GDM1 (cell line): ENCODE measurements at places on chromosomes 7 and 10.

- no peak for DNase-seq
Observed at GRCh38 chr7:137636376-137636775, 210.4 kb downstream of the DGKI start.

DNA sequence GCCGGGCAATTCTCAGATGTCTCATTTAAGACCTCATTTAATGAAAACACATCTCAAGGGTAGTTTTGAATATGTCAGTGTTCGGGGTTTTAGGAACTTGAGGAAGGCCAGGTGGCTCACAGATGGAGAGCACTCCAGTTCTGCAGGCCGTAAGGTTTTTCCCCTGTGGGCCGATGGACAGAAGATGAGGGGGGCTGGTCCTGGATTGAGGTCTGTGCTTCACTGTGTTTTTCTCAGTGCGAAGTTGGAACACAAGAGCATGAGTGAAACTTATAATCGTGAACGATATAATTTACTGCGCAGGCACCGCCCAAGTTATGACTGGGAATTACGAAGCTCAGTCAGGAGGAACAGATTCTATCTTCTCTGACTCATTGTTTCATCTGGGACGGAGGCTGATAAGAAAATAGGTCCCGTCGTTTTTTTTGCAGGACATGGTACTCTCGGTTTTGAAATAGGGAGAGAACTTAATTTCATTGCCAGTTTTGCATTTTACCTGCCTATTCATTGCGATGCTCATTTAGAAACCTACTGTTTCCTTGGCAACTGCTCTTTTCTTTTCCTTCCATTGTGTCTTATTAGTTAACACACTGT, 591.0 kb upstream of the PFKP start:
- DNase-seq = no peak

DNA sequence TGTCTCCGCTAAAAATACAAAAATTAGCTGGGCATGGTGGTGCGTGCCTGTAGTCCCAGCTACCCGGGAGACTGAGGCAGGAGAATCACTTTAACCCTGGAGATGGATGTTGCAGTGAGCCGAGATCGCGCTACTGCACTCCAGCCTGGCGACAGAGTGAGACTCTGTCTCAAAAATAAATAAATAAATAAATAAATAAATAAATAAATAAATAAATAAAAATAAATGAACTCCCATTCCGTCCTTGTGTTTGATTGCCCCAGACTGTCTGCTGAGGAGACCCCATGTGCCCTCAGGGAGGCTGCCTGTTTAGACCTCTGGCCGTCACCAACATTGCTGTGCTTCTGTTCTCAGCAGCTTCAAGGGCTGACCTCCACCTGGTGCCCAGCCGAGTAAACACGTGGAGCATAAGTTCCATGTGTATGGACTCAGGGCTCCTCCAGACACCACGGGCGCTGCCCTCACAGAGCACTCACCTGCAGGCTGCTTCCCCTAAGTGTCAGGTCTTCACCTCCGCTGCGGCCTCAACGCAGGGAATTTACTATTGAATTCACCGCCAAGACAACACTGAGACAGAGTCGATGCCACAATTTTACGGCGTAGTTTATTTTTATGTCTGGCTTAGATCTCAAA, 32.0 kb downstream of the VOPP1 start:
- no peak for DNase-seq

GRCh38 chr7:107387128-107387527, 82.7 kb upstream of the GPR22 start:
- no peak for DNase-seq

GRCh38 chr7:150569245-150569955, 2.2 kb downstream of the GIMAP4 start:
- DNase-seq = peak; percentile 9

DNA sequence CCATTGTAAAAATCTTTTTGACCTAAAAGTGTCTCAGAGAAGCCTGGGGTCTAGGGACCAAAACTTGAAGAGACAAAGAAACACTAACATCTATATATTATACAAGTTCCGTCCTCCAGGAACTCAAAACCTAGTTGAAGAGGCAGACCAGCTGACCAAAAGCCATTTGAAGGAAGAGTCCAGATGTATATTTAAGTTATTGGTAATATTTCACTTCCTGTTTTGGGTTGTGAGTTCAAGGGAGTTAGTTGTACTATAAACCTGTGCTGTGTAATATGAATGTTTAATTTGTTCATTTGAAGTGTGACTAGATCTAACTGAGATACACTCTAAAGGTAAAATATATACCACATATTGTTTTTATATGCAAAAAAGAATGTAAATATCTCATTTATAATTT, 45.0 kb downstream of the CDK1 start:
- DNase-seq = no peak

- DNase-seq = no peak
Observed at GRCh38 chr7:143299346-143299745, 11.2 kb downstream of the CASP2 start.

DNA sequence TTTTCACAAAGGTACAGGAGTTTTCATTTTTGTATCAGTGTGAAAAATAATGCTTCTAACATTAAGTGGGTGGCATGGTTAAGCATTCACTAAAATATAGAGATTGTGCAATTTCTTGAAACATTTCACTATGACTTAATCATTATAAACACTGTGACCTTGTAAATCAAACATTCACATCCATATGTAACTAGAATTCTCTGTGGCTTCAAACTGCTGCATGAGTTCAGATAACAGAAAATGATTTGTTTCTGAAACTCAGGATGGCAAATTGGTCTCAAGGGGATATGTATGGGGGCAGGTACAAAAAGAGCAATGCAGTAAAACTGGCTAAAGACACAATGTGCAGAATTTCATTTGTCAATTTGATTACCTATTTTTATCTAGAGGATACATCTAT, 3.8 kb downstream of the FAM133B start:
- DNase-seq = no peak

DNA sequence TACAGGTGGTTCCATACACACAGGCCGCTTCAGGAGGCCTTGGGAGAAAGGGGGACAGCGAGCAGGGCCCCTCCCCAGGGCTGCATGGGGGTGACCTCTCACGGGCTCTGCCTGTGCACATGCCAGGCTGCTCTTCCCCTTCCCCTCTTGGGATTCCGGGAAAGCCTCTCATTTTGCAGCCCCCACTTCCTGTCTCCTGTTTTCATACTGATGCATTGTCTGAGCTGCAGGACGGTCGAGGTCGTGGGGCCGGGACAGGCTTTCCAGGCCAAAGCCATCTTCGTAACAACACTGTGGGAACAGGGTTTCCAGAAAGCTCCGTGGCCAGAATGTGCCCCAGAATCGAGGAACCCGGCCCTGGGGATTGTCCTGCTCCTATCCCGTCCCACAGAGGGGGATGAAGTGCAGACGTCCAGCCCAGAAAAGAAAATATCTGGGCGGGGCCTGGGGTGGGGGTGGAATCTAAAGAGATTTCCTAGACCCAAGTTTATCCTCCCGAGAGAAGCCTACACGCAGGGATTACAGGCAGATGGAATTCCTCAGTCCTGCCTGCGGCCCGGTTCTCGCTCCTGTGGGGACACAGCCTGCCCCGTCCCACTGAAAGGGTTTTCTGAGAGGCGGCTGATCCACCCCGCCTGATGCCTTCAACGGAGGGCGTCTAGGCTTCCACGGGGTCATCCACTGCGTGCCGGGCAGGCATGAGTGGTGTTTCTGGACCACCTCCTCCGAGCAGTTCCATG, 29.5 kb upstream of the DNAAF5 start:
- DNase-seq = no peak

DNA sequence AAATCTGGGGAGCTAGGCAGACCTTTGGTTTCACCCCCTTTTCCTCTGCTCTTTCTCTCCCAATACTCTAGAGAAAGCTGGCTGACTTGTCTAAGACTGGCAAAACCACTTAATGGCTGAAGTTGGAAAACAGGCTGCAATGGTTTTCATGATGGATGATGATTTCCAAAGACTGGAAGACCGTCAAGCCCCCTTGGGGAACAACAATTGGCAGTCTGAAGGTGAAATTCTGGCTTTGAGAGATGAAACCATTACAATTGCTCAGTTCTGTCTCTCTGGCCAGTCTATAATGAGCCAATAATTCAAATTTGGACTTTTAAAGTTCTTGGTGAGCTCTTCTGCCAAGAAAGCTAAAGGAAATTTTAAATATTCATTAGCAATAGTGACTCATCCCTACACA, 680.5 kb downstream of the PARD3 start:
- DNase-seq = no peak

DNA sequence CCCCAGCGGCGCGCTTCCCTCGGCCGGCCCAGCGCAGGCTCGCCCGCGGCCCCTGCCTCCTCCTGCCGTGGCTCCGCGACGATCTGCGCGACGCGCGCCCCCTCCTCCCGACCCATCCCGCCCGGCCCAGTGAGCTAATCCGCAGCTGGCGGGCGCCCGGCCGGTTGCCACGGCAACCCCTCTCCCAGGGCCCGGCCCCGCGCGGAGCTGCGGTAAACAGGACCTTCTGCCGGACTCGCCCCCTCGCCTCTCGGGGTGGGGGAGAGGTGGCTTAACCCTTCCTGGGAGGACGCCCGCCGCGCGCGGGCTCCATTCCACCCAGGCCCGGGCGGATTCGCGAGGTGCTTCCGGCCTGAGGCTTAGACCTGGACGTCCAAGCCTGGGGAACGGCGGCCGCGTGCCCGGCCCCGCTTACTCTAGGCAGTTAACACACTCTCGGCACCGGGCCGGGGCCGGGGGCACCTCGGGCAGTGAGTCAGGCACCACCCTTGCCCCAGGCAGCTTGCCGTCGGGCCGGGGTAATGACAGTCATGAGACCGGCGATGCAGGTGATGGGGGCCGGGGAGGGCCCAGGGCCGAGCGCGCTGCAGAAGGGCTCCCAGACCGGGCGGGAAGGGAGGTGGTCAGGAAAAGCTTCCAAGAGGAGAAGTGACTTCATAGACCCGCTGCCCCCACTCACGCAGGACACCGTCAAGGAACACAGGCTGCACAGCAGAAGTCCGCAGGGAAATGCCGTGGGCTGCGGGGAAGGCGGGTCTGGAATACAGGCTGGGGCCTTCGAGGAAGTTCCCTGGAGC, at the start of gene DENND2A:
Gene DENND2A, minus strand, starts transcription at position 87 of the 797 bp plus-strand sequence. CDS start 38,416 bp downstream, outside the sequence.
- no peak for DNase-seq

DNA sequence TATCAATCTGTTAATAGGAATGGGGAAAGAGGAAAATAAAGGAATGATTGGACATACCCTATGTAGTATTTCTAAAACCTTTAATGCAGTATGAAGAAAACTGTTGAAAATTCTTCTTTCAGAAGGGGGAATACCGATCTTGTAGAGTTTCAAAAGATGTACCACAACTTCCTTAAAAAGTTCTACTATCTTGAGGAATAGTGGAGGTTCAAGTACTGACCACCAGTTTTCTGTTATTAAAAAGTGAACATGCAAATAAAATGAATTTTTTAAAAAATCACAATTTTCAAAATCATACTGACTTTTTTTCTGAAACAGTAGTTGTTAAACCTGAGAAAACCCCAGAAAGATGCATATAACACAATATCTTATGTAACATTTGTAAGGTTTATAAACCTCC, 86.5 kb downstream of the HERC4 start:
- DNase-seq = no peak

GRCh38 chr10:23139677-23140076, 44.3 kb downstream of the MSRB2 start:
- no peak for DNase-seq

- no peak for DNase-seq
Observed at GRCh38 chr7:24212073-24212472, 71.9 kb upstream of the NPY start.

GRCh38 chr10:955820-956217, 24.3 kb upstream of the LARP4B start:
- DNase-seq = no peak

DNA sequence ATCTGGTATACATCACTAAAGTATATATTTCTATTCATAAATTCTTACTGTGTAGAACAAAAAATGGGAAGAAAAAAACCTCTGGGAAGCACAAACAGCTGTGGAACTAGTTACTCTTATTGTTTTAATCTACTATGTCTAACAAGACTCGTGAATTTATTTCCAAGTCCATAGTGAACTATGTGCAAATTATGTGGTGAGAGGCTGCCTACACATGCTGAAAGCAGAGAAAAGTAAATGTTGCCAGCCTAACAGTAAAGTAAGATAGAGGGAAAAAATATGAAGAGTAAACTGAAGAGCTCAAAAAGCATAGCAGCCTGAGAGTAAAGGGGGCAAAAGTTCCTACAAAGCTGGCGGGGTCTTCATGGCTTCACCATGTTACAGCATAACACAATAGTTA, 3.0 kb downstream of the GDI2 start:
- DNase-seq = no peak

DNA sequence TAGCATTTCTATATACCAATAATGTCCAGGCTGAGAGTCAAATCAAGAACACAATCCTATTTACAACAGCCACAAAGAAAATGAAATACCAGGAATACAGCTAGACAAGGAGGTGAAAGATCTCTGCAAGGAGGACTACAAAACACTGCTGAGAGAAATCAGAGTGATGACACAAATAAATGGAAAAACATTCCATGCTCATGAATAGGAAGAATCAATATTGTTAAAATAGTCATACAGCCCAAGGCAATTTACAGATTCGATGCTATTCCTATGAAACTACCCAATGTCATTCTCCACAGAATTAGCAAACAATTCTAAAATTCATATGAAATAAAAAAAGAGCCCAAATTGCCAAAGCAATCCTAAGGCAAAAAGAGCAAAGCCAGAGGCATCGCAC, 116.8 kb upstream of the ZNF32 start:
- DNase-seq = no peak

GRCh38 chr10:116470768-116471415, 43.2 kb downstream of the PNLIPRP3 start:
- no peak for DNase-seq

- DNase-seq = no peak
Observed at GRCh38 chr7:101154693-101155102, 422 bp downstream of the AP1S1 start.

GRCh38 chr7:64636386-64636785, 29.5 kb upstream of the ZNF107 start:
- DNase-seq = no peak

DNA sequence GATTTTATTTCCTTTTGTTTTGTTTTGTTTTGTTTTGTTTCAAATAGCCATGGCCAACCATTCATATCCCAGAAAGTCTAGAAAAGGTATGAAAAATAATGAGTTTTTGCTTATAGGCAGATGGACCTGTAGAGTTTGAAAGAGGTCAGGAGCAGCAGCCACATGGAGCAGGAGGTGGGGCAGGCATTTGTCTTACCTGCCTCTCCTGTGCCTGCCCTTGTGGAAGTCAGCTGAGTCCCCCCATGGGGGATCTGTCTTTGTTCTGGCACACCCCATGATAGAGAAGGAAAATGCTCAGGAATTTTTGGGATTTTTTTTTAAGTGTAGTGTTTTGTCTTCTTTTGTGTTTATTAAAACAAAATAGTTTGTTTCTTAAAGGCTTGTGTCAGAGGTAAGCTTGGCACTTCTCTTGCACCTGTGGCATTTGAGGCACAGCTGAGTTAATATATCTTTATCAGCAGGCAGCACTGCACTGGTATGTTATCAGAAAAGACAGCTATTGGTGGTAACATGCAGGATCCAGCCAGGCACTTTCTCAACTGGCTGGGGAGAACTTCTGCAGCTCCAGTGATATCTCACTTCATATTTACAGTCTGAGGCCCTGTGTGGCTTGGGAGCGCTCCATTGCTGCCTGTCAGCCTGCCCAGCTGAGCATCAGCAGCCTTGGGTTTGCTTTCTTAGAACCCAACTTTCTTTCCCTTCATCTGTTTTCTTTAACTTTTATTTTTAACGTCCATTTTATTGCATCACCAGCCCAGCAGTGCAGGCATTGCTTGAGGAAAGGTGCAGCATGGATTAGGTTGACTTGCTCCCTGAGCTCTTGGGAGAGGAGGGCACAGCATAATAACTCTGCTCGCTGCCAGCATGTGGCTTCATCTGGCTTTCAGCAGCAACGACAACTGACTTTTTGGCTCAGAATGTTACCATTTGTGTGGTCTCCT, 44.4 kb downstream of the LRRC4 start:
- no peak for DNase-seq

GRCh38 chr10:42969909-42970308, 107.0 kb upstream of the RET start:
- no peak for DNase-seq

- DNase-seq = no peak
Observed at GRCh38 chr10:103580430-103580829, 86.9 kb downstream of the NEURL1 start.
